ENCODE measurements at places on chromosomes 6 and 20.

GRCh38 chr6:132612449-132613108 lies 11.5 kb downstream of the TAAR2 start:
- no peak for DNase-seq

DNA sequence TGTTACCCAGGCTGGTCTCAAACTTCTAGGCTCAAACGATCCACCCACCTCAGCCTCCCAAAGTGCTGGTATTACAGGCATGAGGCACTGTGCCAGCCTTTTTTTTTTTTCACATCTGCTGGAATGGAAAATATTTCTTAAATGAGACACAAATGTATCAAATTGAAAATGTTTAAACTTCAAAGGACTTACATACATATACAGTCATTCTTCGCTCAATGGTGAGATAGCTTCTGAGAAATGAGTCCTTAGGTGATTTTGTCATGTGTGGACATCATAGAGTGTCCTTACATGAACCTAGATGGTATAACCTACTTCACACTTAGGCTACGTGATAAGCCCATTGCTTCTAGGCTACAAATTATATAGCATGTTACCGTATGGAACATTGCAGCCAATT lies 43.1 kb downstream of the MICA start:
- no peak for DNase-seq

DNA sequence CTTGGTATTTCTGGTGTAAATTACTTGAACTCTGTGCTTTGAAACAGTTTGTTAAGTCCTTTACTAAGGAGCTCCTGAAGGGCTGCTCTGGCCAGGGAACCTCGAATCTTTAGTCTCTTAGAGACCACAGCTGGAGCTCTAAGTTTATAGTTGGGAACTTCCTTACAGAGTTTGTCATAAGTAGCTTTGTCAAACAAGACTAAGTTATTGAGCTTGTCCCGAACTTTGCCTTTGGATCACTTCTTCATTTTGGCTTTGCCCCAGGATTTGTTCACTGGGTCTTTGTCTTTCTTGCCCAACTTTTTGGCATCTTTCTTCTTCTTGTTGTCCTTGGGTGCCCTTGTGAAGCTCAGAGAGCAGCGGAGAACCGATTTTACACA lies 64.8 kb downstream of the FAM50B start:
- DNase-seq = no peak

DNA sequence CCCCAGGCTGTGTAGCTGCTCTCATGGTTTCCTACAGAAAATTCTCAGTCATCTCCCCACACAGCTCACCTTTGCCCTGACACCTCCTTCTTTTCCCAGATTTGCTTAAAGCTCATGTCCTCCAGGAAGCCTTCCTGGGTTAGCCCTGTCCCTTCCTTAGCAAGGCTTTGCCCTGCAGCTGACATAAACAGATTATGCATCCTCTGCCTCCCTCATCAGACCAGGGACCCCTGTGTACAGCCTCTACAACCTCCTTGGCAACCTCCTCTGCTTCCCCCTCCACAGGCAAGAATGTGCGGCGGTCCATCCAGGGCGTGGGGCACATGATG lies 39.8 kb downstream of the UQCC2 start:
- no peak for DNase-seq

- no peak for DNase-seq
Observed at GRCh38 chr20:47985092-47985850, 200.0 kb upstream of the SULF2 start.

- DNase-seq = no peak
Observed at GRCh38 chr6:142055219-142055618, 77.5 kb upstream of the GJE1 start.

Measured in Kasumi-1 (cell line).